Glomerular endothelial cell (primary cell): ENCODE measurements at places on chromosomes 2 and 18.

DNA sequence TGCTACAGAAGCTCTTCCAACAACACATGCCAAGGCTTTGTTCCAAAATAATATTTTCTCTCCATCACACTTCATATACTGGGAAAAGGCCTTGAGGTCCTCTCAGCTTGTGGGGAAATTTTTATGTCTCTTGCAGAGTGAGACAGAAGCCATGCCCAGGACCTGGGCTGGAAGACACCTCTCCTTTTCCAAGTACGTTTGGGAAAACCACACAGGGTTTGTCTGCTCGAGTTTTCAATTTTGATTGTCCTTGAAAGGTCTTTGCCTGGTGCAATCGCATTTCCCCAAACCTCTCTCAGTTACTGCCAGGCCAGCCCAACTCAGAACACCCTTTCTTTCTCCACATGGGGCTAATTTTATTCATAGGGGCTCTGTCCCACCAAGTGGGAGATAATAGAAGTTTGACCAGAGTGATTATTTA lies 272.2 kb downstream of the OSR1 start:
- DNase-seq = no peak

- no peak for DNase-seq
Observed at GRCh38 chr2:199704358-199705238, 146.4 kb downstream of the FTCDNL1 start.

DNA sequence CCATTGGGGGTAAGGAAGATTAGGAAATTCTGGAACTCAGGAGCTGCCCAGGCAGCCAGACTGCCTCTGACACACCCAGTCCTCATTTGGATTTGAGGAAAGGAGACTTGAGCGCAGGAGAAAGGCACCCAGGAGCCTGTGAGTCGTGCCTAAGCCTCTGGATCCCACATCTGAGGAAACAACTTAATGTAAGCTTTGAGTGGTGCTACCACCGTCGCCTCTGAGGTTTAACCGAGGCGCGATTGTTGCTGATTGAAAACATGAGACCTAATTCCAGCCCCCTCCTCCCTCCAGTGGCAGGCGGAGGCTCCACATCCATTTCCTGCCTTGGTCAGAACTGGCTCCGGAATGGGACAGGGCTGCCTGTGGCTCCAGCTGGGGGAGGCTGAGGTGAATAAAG lies 176.7 kb upstream of the PKDCC start:
- DNase-seq = no peak

GRCh38 chr2:17107151-17107550 lies 411.1 kb downstream of the RAD51AP2 start:
- DNase-seq = no peak

DNA sequence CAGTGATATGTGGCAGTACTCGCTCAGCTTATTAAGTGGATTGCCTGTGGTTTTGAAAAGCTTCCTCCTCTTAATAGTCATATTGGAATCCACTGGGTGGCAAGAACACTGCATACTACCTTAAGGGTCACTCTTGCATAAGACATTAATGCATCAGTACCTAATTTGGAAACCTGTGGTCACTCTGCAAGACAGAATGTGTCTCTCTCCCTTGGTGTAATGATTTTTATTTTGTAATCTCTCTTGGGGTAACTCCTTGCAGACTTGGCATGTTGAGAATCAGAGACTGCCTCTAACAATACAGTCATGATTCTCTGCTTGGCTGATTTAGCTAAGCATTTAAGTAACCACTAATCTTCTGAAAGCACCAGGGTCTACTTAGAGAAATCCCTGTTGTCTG lies 33.0 kb upstream of the IER3IP1 start:
- DNase-seq = no peak

GRCh38 chr2:95043300-95044093 lies 18.0 kb downstream of the MAL start:
- no peak for DNase-seq

- no peak for DNase-seq
Observed at GRCh38 chr2:125169764-125170146, 1144.7 kb downstream of the CNTNAP5 start.

DNA sequence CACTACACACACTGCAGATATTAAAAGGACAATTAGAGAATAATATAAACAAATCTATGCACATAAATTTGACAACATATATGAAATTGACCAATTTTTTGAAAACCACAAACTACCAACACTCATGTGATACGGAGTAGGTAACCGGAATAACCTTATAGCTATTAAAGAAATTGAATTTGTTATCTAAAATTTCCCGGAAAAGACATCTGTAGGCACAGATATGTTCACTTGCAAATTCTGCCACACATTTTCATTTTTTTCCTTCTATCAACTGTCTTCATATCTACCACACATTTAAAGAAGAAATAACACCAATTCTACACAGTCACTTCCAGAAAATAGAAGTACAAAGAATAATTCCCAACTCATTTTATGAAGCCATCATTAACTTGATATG lies 22.4 kb downstream of the NLRC4 start:
- no peak for DNase-seq

DNA sequence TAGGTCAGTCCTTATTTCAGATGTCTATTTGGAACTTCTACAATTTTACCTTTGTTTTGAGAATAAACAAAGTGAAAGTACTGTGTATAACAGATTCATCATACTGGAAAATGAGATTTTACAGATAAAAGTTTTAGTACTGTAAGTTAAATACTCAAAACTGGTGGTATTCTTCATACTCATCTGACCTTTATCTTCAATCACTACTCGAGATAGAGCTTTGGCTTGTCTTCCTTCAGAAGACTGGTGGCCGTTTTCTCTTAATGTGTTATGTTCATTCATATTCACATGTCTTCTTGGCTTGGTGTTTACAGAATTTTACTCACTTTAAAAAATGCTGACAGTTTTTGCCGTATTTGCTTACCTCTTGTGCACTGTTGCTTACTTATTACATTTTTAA lies 2.1 kb downstream of the SPOPL start:
- no peak for DNase-seq
